RPMI8226 (cell line): ENCODE measurements at places on chromosomes 16 and 17.
A peak's percentile ranks its signal among the peaks of the same experiment; 100 is the strongest.

GRCh38 chr17:57910462-57911420 is 44.5 kb downstream of the CUEDC1 start:
- DNase-seq = no peak

- no peak for DNase-seq
Measured at GRCh38 chr17:45395569-45396415, 36.9 kb downstream of the ARHGAP27 start.

DNA sequence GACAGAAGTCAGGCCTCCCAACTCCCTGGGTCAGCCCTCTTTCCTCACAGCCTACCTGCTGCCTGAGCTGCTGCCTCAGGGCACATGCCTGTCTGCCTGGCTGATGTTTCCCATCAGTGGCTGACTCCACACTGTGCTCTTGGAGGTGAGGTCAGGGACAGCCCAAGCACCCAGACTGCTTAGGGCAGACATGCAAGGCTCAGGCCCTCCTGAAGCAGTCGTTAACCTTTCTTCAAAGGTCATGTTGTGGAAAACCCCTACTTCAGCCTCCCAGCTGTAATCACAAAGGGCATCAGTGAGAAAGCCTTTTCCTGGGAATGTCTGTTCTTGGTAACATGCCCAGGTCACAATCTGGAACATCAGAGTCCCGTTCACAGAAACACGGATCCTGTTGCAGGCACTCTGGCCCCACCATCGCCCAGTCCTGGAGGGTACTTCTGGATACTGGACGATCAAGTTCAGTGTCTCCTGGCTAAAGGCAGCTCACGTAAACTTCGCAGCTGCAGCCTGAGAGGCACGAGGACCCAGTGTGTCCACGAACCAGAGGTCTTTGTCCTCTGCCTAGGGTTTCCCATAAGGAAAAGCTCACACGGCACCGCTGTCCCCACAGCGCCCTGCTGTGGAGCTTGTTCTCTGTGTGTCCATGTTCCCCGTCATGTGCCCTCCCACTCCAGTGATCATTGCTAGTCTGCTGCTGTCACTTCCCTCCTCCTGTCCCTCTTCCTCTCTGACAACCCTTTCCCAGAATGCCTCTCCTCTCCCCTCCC is 54.9 kb downstream of the GNAO1 start:
- no peak for DNase-seq

DNA sequence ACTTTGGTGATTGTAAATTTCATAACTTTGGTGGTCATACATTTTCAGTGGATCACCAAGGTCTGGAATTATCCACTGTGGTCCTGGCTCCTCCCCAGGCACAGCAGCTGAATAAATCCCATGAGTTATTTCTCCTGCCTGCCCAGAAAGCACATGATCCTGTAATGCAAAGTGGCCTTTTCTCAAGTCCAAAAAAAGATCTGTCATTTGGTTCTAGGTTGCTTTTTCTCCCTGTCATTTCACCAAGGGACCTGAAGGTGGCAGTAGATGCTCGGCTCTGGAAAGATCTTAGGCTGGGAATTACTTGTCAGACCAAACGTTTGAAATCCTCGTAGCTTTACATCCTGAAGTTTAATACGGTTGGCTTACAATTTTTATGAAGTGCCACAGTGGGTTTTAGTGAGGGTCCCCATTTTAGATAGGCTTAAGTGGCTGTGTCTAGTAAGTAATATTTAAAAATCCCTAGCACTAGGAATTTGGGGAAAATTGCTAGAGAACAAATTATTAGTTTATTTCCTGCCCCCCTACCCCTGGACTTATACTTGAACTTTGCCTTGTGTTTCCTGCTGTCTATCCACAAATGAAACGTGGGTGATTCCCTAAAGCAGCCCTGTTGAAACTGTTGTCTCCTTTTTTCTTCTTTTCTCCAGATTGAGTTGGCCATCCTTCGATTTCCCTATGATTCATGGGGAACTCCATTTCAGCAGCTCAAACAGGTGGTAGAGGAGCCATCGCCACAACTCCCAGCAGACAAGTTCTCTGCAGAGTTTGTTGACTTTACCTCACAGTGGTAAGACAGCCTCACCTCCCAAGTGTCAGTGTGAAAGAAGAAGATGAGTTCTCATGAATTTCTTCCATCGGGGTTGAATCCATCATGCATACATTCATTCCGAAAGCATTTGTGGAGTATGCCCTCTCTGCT is 111.7 kb downstream of the MAP2K6 start:
- DNase-seq = peak; percentile 37

- DNase-seq = no peak
Measured at GRCh38 chr17:76687298-76688164, 23.2 kb downstream of the MXRA7 start.

- peak; percentile 44 for DNase-seq
Measured at GRCh38 chr17:18037486-18037885, 1.5 kb downstream of the ATPAF2 start.

DNA sequence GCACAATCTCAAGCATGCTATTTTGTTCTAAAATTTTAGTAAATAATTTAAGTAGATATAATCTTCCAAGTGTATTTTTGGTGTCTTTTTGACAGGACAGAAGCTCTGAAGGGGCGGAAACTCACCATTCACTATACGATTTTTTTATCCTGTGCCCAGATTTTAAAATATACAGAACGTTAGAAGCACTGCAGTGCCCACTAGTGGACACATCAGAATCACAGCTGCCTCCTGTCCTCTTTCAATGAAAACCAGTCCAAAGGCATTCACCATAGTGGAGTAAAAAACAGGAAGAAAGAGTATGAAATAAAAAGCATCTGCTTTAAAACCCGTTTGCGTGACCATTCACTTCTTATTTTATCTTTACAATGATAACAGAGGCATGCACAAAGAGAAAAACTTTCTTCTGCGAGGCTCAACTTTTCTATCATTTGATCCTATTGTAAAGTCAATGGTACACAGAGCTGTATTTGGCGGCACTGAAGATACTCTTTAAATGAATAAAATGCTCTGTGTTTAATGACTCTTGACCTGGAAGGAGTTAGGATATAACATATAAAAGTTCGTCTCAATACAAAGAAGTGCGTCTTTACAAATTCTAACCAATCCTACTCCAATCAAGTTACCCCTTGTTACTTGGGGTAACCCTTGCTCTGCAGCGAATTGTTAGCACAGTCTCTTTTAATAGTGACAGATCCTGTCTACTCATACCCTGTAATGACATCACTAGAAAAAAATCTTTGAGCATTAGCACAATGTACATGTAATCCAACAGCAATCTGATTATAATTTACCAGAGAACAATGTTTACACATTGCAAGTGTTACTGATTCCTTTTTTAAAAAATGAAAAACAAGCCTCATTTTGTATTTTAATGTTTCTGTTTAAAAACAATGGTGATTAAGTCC is 339.8 kb upstream of the PSMD7 start:
- peak; percentile 74 for DNase-seq

DNA sequence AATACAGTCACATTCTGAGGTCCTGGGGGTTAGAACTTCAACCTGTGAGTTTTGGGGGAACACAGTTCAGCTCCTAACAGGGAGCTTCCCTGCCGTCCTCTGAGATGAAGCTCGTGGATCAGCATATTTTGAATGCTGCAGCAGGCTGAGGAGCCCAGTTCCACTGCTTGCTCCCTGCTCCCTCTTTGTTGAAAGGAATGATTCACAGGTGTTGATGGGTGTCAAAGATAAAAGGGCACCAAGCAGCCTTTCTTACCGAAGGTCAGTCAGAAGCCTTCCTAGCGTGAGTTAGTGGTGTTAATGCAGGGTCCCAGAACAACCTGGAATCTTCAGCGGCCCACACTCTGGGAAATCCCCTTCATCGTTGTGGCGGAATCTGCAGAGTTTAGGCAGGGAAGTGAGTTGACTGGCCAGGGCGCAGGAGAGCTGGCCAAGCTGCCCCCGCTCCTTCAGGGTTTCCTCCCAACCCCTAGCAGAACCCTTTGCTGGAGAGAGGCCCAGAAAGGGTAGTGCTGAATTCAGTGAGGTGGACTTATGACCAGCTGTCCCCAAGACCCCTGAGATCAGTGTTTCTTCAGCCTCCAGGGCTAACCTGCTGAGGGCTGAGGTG is 114.8 kb downstream of the GNAO1 start:
- DNase-seq = no peak

GRCh38 chr16:14289692-14290340 is 218.7 kb downstream of the MRTFB start:
- peak; percentile 66 for DNase-seq

GRCh38 chr17:41810659-41811548 is 845 bp downstream of the P3H4 start:
- DNase-seq = peak; percentile 37

DNA sequence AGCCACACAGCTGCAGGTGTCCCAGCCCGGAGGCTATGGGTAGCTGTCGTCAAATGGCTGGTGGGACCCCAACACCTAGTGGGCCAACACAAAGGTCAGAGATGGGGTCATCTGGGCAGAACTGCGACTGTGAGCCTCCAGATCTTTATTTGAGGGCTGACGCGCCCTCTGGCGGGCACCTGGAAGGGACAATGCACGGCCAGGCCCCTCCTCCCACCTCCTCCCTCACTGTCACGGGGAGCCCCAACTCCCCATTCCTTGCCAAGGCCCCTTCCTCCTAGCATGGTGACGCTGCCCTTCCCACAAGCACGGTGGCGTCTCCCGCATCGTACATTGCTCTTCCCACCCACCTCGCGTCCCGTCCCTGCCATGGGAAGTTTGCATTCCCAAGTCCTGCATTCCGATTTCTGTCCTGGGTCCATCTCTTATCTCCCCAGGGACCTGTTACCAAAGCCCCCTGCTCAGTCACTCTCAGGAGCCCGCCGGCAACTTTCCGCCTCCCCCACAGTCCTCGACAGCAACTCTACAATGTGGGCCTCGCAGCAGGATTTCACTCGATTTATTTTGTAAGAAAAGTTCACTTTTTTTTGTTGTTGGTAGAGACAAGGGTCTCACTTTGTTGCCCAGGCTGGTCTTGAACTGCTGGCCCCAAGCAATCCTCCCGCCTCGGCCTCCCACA is 1.0 kb downstream of the TLE7 start:
- peak; percentile 52 for DNase-seq
